ENCODE measurements at places on chromosomes 3 and 15. TPM values are rescaled to one million over a fixed set of nuclear protein-coding genes. Genes with fewer than 3 reads are reported as not detected.

GRCh38 chr15:45612790-45613415 is 21.9 kb upstream of the SQOR start:
- no peak for DNase-seq

The MYH15 gene
- total RNA-seq, result 0.12 TPM

The REC114 gene
- not detected for total RNA-seq

DNA sequence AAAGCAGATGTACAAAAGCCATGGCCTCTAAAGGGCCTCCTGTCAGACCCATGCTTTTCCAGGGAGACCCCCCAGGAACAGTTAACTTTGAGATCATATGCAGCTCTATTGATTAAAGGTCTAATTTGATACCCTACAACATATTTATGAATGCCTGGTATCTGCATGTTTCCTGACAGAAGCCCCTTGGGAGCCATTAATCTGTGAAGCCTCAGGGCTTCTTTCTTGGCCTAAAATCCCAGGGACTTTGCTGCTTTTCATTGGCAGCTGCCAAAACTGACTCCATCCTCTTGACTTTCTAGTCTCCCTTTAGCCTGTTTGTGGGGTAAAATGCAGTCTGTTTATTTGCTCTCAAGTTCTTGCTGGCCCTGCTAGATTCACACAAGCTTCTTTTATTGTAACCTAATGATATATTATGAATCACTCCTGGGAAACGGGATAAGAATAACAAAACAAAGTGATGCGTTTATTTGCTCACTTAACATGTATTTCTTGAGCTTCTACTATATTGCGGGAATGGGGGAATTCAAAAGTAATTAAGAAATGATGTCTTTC is 257.0 kb downstream of the LSAMP start:
- no peak for DNase-seq
